ENCODE measurements at places on chromosomes 7 and 10. TPM values are rescaled to one million over a fixed set of nuclear protein-coding genes. Genes with fewer than 3 reads are reported as not detected.

Gene NACAD
- not detected for total RNA-seq

Gene ZPBP
- not detected for total RNA-seq

Gene DRGX
- total RNA-seq: not detected

Gene TRPV6
- 0.30 TPM for total RNA-seq

Gene ANXA11
- total RNA-seq: 93.8 TPM

Gene ZKSCAN1
- total RNA-seq: 86.2 TPM

Gene TLX1
- not detected for total RNA-seq

Gene PRRT4
- total RNA-seq: not detected

Gene CYP2E1
- not detected for total RNA-seq

Gene SRPK2
- total RNA-seq: 54.4 TPM

Gene ZNF425
- total RNA-seq: 3.3 TPM

Gene CACNB2
- total RNA-seq: 3.3 TPM

Gene VAX1
- total RNA-seq: not detected

Gene OLAH
- total RNA-seq: 1.4 TPM

Gene ITGA8
- total RNA-seq: not detected

Gene ANLN
- 64.3 TPM for total RNA-seq

Gene MUC3A
- not detected for total RNA-seq

Gene HOXA11
- total RNA-seq: 0.84 TPM

Gene RNF32
- total RNA-seq: 3.6 TPM

Gene NKX1-2
- total RNA-seq: 0.35 TPM

Gene DNAJC9
- total RNA-seq: 35.1 TPM

Gene VSTM4
- total RNA-seq: not detected

Gene BICC1
- total RNA-seq: 15.6 TPM

Gene ST8SIA6
- total RNA-seq: 0.52 TPM

Gene OR2A5
- not detected for total RNA-seq

Gene CTAGE4
- 26.0 TPM for total RNA-seq

Gene TEX36
- total RNA-seq: not detected

Gene ADRB1
- 0.56 TPM for total RNA-seq

Gene HKDC1
- 0.68 TPM for total RNA-seq

Gene C10orf62
- 0.26 TPM for total RNA-seq

Gene FRA10AC1
- total RNA-seq: 25.1 TPM
